Occipital lobe (tissue), 3 donors: ENCODE measurements at places on chromosomes 4 and X. TPM values are rescaled to one million over a fixed set of nuclear protein-coding genes. Genes with fewer than 3 reads are reported as not detected.

DNA sequence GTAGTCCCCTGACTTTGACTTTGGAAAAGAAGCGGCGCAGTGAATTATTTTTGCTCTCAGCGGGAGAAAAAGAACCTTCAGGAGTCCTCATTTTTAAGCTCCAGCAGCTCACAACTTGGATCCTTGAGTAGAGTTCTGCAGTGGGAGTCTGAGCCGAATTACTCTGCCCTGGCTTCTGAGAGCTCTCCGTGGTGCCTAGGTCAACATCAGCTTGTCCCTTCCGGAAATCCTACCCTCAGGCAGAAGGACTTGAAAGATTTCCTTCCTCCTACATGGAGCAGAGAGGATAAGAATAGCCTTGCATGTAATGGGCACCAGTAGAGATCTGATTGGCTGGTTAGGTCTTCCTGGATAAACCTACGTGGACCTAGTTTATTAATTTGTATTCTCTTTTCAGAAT lies 549.7 kb upstream of the TENM3 start:
- DNase-seq = no peak

DNA sequence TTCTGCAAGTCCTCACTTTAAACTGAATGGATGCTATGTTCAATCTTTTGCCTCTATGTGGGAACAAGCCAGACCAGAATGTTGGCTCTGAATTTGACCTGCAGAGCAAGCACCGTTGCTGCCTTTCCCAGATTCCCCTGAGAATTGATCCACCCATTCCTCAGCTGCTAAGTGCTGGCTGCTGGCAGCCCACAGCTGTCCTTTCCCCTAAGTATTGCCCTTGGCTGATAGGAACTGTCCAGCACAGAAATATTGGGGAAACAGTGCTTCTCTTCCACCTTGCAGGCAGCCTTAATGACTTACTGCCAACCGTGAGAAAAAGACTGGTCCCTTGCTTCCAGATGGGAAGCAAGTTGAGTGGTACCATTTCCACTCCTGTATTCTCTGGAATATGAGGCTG lies 475.9 kb downstream of the PDHA2 start:
- DNase-seq = no peak

GRCh38 chrX:104935581-104935980 lies 284.9 kb downstream of the TEX13A start:
- DNase-seq = no peak

DNA sequence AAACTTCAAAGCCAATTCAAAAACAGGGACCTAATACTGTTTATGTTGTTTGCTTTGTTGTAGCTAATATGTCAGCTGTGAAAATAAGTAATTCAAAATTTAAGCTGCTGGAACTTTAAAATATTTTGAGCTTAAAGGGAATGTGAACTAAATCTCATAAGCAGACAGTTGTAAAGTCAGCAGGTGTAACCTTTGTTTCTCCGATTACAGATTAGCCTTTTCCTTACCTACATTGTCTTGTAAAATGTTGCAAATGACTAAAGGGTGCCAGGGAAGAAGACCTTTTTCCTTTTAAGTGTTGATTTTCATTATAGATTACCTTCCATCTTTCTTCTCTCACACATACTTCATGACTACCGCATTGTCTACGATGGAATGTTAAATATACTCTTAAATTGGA lies 405.1 kb downstream of the KCNIP4 start:
- DNase-seq = no peak

DNA sequence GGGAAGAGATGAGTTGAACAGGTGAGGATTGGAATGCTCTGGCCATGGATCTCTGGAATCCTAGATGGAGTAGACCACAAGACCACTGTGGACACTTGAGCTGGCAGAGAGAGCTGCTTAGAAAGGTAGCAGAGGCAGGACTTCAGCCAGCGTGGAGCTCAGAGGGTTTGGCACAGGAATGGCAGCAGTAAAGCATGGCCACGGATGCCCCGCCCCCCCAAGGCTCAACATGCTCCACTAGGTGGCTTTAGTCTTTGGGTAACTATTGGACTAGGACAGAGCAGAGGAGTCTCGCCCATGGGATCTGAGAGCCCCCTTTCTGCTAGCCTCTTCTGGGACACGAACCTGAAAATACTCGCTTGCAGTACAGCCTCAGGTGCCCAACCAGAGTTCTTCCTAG lies 150.1 kb upstream of the NEIL3 start:
- no peak for DNase-seq

The ADGRL3 gene
- 306 TPM for total RNA-seq
